ENCODE measurements at places on chromosomes 12 and 14.
A peak's percentile ranks its signal among the peaks of the same experiment; 100 is the strongest.

DNA sequence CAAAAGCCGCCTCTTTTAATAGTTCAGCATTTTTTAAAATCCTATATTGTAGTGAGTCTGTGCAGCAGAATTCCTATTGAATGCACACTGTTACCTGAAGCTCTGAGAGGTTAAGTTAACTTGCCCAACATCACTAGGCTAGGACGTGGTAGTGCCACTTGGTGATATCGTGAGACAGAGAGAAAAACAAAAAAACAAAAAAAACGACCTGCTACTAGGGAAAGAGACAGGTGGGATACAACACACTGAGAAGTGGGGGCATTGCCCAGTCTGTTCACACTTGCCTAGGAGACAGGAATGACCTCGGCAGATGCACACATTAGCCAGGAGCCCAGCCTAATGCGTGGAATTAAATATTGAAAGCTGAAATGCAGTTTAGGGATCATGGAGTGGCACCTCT lies 129.7 kb upstream of the CCND2 start:
- no peak for DNase-seq

GRCh38 chr14:60753264-60754119 lies 18.9 kb downstream of the MNAT1 start:
- DNase-seq, result peak; percentile 44

DNA sequence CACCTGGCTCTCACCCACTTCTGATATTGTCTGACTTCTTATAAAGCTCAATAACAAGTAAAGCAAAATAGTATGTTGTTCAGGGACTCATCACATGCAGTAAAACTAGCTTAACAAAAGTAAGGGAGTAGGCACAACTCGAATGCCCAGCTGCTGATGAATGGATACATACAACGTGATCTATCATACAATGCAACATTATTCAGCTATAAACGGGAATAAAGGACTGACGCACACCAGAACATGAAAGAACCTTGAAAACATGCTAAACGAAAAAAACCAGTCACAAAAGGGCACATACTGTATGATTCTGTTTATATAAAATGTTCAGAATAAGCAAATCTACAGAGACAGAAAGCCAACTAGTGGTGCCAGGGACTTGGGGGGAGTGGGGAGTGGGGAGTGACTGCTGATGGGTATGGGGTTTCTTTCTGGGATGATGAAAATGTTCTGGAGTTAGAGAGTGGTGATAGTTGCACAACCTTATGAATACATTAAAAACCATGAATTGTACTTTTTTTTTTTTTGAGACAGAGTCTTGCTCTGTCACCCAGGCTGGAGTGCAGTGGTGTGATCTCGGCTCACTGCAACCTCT lies 11.1 kb downstream of the PLBD2 start:
- DNase-seq, result no peak

DNA sequence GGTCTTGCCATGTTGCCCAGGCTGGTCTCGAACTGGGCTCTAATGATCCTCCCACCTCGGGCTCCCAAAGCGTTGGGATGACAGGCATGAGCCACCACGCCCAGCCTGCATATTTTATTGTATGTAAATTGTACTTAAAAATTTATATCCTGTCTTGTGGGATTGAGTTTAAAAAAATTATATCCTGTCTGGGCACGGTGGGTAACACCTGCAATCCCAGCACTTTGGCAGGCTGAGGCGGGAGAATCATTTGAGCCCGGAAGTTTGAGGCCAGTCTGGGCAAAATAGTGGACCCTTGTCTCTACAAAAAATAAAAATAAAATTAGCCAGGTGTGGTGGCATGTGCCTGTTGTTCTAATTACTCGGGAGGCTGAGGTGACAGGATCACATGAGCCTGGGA lies 13.9 kb upstream of the CEBPE start:
- no peak for DNase-seq

DNA sequence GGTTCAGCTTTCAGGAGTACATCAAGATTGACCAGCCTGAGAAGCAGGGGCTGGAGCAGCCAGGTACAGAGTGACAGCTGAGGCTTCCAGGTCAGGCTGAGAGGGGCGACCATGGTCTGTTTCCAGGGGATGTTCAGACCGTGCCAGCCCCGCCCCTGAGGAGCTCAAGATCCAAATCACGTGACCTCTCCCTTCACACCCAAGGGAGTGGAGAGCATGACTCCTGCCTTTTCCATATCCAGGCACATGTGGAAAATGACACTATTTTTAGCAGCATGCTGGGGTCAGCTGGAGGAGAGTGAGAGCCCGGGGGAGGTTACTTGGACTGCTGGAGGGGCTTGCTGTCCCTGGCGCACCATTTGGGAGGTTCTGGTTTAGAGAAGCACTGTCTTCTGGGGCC lies 92.7 kb downstream of the B4GALNT3 start:
- no peak for DNase-seq

DNA sequence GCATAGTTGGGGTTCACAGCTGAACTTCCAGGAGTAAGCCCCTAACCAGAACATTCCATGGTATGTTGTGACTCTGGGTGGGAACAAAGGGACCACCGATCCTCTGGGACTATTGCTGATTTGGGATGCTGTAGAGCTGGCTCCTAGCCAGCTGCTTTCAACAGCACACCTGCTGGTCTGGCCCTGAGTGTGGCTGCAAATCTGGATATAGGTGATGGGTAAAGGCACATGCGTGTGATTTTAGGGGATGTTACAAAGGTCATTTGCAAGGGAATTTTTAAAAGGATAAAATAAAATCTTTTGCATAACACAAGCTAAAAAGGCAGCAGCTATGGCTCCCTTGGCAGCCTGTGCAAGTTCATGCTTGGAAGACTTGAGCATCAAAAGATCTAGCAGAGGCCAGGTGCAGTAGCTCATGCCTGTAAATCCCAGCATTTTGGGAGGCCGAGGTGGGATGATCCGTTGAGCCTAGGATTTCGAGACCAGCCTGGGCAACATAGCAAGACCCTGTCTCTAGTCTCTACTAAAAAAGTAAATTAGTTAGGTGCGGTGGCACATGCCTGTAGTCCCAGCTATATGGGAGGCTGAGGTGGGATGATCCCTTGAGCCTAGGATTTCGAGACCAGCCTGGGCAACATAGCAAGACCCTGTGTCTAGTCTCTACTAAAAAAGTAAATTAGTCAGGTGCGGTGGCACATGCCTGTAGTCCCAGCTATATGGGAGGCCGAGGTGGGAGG lies 1.6 kb downstream of the ALDH2 start:
- no peak for DNase-seq
